ENCODE measurements at places on chromosomes 12 and 14.

GRCh38 chr12:14554281-14555007, 13.2 kb downstream of the PLBD1 start:
- H3K27ac ChIP-seq: 0 out of 2 replicates have a peak overlapping the region, but pooled peaks have one; percentile 14
- H3K4me1 ChIP-seq: peaks cover 13% of the 10 kb centered on the region
- H3K4me3 ChIP-seq: no peak overlapping the region
- H3K27me3 ChIP-seq: no peaks in the 10 kb centered on the region

DNA sequence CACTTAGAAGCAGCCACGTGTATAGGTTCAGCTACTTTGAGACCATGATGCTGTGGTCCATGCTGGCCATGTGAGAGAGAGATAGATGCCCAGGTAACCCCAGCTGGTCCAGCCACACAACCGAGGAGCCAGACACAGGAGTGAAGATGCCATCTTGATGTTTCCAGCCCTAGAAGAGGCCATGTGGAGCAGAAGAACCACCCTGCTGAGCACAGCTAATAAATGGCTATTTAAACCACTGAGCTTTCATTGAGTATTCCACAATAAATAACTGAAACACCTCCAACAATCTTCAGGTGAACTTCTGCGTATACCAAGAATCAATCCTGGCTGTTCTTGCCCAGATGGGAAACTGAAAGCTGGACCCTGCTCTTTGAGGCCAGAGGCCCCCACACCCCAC, 84.0 kb upstream of the GSC start:
- H3K36me3 ChIP-seq: no peaks in the 10 kb centered on the region
- H3K27me3 ChIP-seq: peaks cover 14% of the 10 kb centered on the region
- no peaks in the 10 kb centered on the region for H3K4me1 ChIP-seq
- no peak for DNase-seq

GRCh38 chr12:15662983-15663659, 126.1 kb downstream of the EPS8 start:
- peak overlapping the region; percentile 97 for H3K27ac ChIP-seq
- peaks cover 46% of the 10 kb centered on the region for H3K36me3 ChIP-seq
- H3K27me3 ChIP-seq: no peaks in the 10 kb centered on the region
- peaks cover 23% of the 10 kb centered on the region for H3K4me1 ChIP-seq
- no peak for DNase-seq

GRCh38 chr12:108910336-108910735, 30.4 kb downstream of the DAO start:
- H3K4me3 ChIP-seq: no peak overlapping the region
- H3K27me3 ChIP-seq: no peaks in the 10 kb centered on the region
- no peak overlapping the region for H3K27ac ChIP-seq
- DNase-seq: no peak

DNA sequence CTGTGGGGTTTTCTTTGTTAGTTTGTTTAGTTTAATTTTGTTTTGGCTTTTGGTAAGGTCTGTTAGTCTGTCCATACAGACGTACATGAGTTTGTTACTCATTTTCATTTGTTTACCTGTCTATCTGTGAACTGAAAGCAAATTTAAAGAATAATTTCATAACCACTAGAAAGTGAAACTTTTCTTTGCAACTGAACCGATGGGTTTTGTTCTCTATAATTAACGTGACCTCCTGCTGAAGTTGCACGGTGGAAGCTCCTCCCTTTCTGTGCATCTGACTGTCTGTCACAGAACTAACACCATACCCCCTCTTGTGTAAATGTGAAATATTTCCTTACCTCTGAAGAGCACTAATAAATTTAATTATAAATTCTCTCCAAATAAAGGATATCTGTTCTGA, 595.5 kb downstream of the GALC start:
- H3K36me3 ChIP-seq: no peaks in the 10 kb centered on the region
- no peak overlapping the region for H3K4me3 ChIP-seq
- no peak overlapping the region for H3K27ac ChIP-seq
- no peak for DNase-seq
- H3K4me1 ChIP-seq: no peaks in the 10 kb centered on the region
- H3K27me3 ChIP-seq: no peaks in the 10 kb centered on the region

GRCh38 chr12:104736307-104736706, 221.8 kb downstream of the SLC41A2 start:
- no peaks in the 10 kb centered on the region for H3K36me3 ChIP-seq
- DNase-seq: no peak
- H3K4me1 ChIP-seq: no peaks in the 10 kb centered on the region

DNA sequence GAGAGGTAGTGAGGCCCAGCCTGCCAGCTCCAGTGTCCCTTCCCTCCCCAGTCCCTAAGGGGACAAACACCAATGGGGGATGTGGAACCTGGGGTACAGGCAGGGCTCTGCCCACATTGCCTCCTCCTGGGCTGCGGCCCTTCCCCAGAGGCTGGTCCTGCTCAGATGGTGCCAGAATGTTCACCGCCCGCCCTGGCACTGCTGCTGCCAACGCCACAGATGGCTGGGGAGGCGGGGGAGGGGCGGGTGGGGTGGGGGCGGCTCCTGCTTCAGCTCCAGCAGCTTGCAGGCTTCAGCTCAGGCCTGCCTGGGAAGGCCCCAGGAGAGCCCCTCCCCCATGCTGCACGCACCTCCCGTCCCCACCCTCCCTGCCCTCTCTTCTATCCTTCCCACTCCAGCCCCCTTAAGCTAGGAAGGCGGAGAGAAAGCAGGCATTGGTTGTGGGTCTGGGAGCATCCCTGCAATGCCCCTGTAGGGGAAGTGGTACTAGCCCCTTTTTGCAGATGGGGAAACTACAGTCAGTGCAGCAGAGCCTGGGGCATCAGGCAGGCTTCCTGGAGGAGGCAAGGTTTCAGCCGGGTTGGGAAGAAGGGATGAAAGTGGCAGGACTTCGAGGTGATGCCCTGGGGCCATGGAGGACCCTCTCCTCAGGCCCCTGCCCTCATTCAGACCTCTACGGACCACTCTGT, 2.0 kb upstream of the BEGAIN start:
- no peaks in the 10 kb centered on the region for H3K4me1 ChIP-seq
- no peaks in the 10 kb centered on the region for H3K36me3 ChIP-seq
- peaks cover 57% of the 10 kb centered on the region for H3K27me3 ChIP-seq
- H3K27ac ChIP-seq: no peak overlapping the region

- 0 out of 2 replicates have a peak, but pooled peaks cover 9% of the 10 kb centered on the region for H3K27me3 ChIP-seq
- no peak for DNase-seq
Measured at GRCh38 chr12:125402874-125403789, 337.9 kb downstream of the AACS start.

GRCh38 chr14:49766839-49767238, 1.1 kb upstream of the KLHDC2 start:
- H3K4me3 ChIP-seq: peak overlapping the region; percentile 100
- peak overlapping the region; percentile 84 for H3K27ac ChIP-seq
- DNase-seq: peak; percentile 23
- no peaks in the 10 kb centered on the region for H3K27me3 ChIP-seq
- H3K4me1 ChIP-seq: peaks cover 34% of the 10 kb centered on the region

GRCh38 chr12:65280306-65280705, 1.8 kb downstream of the MSRB3 start:
- no peak overlapping the region for H3K27ac ChIP-seq
- no peak for DNase-seq

DNA sequence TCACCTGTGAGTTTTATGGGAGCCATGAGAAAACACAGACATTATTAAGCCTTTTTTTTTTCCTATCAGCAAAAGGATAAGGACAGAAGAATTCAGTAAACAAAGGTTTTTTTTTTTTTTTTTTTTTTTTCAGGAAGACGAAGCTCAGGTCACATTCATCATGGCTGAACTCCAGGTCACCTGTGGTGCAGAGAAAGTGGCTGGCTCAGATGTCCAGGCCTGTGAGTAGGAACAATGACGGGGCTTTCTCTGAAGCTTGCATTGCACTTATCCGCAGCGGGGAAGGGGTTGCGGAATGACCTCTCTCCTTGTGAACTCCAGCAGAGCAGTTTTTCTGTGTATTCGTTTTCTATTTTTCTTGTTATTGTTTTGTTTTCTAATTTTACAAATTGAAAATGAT, 759.6 kb upstream of the TMEM132C start:
- H3K4me3 ChIP-seq: no peak overlapping the region
- H3K27ac ChIP-seq: no peak overlapping the region
- no peaks in the 10 kb centered on the region for H3K27me3 ChIP-seq

GRCh38 chr12:59372956-59373355, 222.9 kb upstream of the SLC16A7 start:
- DNase-seq: no peak
- H3K4me1 ChIP-seq: no peaks in the 10 kb centered on the region
- H3K27me3 ChIP-seq: no peaks in the 10 kb centered on the region
- no peaks in the 10 kb centered on the region for H3K36me3 ChIP-seq
- H3K4me3 ChIP-seq: no peak overlapping the region

- no peaks in the 10 kb centered on the region for H3K27me3 ChIP-seq
- H3K4me3 ChIP-seq: no peak overlapping the region
Measured at GRCh38 chr14:99946652-99947489, 118.4 kb upstream of the EVL start.

DNA sequence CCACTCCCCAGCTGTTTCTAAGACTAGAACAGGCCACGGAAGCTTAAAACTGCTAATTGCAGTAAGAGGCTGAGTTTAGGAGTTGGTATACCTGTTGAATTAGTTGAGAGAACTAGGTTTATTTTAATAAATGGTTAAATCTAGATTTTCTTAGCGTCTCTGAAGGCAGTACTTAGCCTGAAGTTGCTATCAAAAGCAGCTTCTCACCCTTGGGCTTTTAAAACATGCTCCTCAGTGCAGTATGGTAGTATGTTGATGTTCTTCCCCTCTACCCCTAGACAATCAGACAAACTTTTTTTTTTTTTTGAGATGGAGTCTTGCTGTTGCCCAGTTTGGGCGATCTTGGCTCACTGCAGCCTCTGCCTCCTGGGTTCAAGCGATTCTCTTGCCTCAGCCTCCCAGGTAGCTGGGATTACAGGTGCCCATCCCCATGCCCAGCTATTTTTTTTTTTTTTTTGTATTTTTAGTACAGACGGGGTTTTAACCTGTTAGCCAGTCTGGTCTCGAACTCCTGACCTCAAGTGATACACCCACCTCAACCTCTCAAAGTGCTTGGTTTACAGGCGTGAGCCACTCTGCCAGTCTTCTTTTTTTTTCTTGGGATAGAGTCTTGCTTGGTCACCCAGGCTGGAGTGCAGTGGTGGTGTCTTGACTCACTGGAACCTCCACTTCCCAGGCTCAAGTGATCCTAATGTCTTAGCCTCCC, 6.8 kb downstream of the SRSF5 start:
- H3K27me3 ChIP-seq: no peaks in the 10 kb centered on the region
- peaks cover 65% of the 10 kb centered on the region for H3K36me3 ChIP-seq
- no peak overlapping the region for H3K27ac ChIP-seq
- DNase-seq: no peak

GRCh38 chr12:4135919-4136605, 137.5 kb upstream of the CCND2 start:
- H3K36me3 ChIP-seq: no peaks in the 10 kb centered on the region
- peaks cover 67% of the 10 kb centered on the region for H3K27me3 ChIP-seq
- H3K4me1 ChIP-seq: no peaks in the 10 kb centered on the region
- no peak overlapping the region for H3K4me3 ChIP-seq

GRCh38 chr12:103690426-103690825, 103.4 kb downstream of the STAB2 start:
- no peak overlapping the region for H3K4me3 ChIP-seq
- DNase-seq: no peak
- peaks cover 9% of the 10 kb centered on the region for H3K27me3 ChIP-seq
- no peaks in the 10 kb centered on the region for H3K36me3 ChIP-seq

DNA sequence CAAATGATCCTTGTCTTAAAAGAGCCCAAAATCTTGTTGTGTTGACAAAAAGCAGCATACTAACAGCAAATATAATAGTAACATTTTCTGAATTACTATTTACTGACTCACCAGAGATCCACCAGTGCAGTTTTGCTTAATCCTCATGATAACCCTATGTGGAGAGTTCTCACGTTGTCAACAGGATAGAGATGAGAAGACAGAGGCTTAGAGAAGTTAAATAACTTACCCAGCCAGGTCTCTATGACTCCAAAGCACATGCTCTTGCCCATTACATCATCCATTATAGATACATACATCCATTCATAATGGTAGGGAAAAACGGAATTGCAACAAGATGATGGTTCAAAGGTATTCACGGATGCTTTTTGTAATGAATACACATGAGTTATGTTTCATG, 111.9 kb downstream of the PAX9 start:
- H3K4me1 ChIP-seq: peaks cover 43% of the 10 kb centered on the region
- DNase-seq: no peak
- no peaks in the 10 kb centered on the region for H3K27me3 ChIP-seq
- no peak overlapping the region for H3K4me3 ChIP-seq
- no peak overlapping the region for H3K27ac ChIP-seq

DNA sequence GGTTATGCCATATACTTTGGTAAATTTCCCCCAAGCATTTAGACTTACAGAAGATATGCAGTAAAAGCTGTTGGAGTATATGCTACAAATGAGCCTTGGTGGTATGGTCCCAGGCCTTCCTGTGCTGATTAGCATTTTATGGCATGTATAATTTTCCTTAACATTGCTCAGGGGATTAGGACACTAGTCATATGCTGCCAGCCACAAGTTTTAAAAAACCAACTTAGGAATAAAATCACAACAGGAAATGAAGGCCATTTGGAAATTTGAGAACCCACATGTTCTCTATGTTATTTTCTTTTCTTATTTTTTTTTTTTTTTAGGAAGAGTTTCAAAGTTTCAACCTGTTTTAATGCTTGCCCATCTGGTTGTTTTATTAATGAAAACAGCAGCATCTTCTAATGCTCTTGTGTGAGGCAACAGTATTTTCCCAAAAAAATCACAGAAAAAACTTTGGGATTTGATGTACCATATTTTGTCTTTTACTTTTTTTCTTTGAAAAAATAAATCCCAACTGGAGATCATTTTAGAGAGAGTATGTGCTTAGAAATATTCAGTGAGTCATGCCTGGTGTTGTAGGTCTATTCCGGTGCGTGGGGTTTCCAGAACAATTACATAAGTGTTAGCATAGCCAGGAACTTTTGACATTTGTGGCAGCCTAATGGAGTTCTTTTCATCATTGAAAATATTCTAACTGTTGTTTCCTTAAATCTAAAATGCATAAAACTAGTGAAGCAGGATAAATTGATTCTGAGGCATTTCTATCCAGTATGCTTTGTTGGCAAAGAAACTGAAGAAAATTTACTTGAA, 21.7 kb upstream of the DUSP6 start:
- H3K27me3 ChIP-seq: no peaks in the 10 kb centered on the region
- H3K27ac ChIP-seq: no peak overlapping the region
- peaks cover 25% of the 10 kb centered on the region for H3K4me1 ChIP-seq
- no peak for DNase-seq
- H3K4me3 ChIP-seq: no peak overlapping the region
